ENCODE measurements at places on chromosomes 11 and 22.

DNA sequence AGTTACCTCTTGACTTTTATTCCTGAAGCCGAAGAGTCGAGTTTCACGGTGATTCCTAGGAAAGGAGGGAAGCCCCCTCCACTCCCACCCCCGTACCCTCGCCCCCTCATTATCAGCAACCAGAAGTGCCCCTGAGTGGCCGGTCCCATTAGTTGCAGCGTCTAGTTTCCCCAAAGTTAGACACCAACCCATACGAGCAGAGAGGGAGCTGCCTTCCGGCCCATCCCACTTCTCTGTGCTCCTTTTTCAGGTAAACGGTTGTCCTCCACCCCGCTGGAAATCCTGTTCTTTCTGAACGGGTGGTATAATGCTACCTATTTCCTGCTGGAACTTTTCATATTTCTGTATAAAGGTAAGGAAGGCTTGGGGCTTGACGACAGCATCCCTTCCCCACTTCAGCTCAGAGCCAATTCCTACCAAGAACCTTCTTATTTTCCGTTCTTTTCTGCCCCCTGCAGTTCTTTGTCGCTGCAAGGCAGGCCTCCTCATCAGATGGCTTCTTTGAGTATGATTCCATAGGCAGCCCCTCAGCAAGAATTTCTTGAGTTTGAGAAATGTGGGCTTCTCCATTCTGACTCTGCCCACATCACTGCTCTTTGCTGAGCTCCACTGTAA is 701 bp downstream of the TMEM216 start:
- no peak for DNase-seq

DNA sequence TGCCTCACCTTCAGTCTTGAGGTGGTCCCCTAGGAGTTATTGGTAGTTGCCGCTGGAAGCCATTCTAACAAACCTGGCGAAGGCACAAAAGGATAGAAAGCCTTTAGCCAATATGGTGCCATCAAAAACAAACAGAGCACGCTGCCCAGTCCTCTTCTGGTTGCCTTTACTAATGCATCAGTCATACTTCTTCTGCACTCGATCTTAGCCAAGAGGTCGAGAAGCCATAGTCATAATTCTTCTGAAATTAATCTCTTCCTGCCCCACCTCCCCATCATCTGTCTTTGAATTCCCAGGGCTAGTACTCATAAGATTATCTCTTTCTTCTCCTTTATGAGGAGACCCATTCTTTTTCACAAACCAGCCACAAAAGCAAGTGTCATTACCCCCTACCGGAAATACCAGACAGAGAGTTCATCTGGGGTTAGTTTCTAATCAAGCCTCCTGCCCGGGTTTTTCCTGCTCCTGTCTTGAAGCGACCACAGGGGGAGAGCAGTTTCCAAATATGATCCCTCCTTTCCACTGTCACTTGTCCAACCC is 21.4 kb upstream of the EHF start:
- DNase-seq = peak; percentile 54

GRCh38 chr11:134656861-134657540 is 245.0 kb upstream of the B3GAT1 start:
- DNase-seq = no peak

DNA sequence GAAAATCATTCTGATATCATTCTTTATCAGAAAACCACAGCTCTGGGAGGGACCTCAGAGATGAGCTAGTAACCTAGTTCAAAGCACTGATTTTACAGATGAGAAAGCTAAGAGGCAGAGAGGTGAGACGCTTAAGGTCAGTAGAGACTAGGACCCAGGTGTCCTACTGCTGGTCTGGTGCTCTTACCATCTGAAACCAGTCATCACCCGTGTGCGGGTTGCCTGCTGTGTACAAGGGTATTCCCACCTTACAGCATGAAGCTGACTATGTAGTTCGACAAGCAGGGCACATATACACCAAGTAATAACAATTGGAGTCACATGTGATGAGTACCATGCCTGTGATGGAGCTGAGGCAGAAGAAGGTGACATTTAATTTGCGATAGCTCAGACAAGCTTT is 133.7 kb downstream of the ADAMTS15 start:
- DNase-seq = no peak

- DNase-seq = peak; percentile 45
Measured at GRCh38 chr11:36702330-36703054, 104.5 kb upstream of the RAG2 start.

DNA sequence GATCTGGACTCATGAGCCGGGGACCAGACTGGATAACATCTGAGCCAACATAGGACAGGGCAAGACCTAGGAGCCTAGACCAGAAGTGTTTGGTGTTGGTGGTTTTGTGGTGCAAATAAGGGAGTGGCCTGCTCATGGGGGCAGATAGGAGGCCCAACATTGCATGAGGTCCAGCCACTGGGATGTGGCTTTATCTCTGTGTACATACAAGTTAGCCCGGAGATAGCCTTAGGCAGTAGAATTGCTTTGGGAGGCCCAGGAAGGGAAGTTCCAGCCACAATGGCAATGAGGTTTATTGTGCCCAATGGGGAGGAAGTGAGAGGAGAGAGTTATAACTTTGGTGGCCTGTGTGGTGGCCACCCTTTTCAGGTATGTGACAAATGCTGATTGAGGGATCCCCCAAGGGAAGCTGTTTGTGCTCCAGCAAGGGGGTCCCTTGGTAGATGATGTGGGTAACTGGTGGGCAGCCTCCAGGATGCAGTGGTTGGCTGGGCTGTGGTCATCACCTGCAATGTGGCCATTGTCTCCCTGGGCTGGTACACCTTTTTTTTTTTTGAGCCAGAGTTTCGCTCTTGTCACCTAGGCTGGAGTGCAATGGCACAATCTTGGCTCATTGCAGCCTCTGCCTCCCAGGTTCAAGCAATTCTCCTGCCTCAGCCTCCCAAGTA is 6.4 kb downstream of the LMO2 start:
- DNase-seq = no peak

GRCh38 chr11:22479208-22479607 is 141.0 kb downstream of the SLC17A6 start:
- DNase-seq = peak; percentile 46

- no peak for DNase-seq
Measured at GRCh38 chr11:6170226-6170625, at the start of gene OR52B2. Gene OR52B2, minus strand, starts transcription at chr11:6170326. Its CDS starts 0 bp downstream, at chr11:6170326.

- DNase-seq = no peak
Measured at GRCh38 chr11:131530407-131530806, 160.0 kb downstream of the NTM start.

- peak; percentile 90 for DNase-seq
Measured at GRCh38 chr11:119106564-119107537, at the start of gene C2CD2L. Gene C2CD2L, plus strand, starts transcription at chr11:119107344. Its CDS starts 398 bp downstream, at chr11:119107742.

- no peak for DNase-seq
Measured at GRCh38 chr11:15940462-15941205, 415.7 kb downstream of the SOX6 start.

GRCh38 chr11:116460156-116460920 is 312.4 kb downstream of the BUD13 start:
- no peak for DNase-seq

DNA sequence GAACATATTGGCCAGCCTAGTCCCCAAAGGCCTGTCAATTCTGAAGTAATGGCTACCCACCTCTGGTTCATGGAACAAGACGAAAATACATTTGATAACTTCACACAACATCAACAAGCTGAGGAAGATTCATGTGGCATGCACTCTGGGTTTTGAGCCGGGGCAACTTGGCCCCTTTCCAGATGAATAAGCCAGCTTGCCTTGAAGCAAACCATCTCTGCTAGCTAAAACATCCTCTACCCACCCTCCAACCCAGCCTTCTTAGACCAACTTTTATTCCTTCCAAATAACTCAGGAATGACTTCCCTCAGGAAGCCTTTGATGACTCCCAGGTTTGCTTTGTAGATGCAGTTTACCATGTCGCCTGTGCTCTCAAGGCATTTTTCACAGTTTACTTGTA is 94.4 kb downstream of the SLC1A2 start:
- no peak for DNase-seq

- DNase-seq = no peak
Measured at GRCh38 chr11:123719452-123719851, 22.0 kb downstream of the ZNF202 start.
